ENCODE measurements at places on chromosomes 4 and X. TPM values are rescaled to one million over a fixed set of nuclear protein-coding genes. Genes with fewer than 3 reads are reported as not detected.

GRCh38 chr4:70306076-70306475 lies 28.7 kb upstream of the CABS1 start:
- no peak for DNase-seq

GRCh38 chrX:13923289-13923688 lies 106.4 kb upstream of the GPM6B start:
- DNase-seq: no peak

- DNase-seq: no peak
These were observed 76.6 kb downstream of the ZNF182 start for GRCh38 chrX:47927212-47927611.

- DNase-seq: no peak
These were observed 4.4 kb downstream of the PLP1 start for GRCh38 chrX:103781062-103781402.

- DNase-seq: no peak
These were observed 128.5 kb downstream of the ZNF330 start for GRCh38 chr4:141349236-141349635.

- no peak for DNase-seq
These were observed 140.3 kb downstream of the INPP4B start for GRCh38 chr4:142705820-142706219.

Gene ARR3
- not detected for total RNA-seq

Gene ASB5
- 5.1 TPM for total RNA-seq

GRCh38 chrX:37847733-37848197 lies 394 bp upstream of the DYNLT3 start:
- DNase-seq: no peak

DNA sequence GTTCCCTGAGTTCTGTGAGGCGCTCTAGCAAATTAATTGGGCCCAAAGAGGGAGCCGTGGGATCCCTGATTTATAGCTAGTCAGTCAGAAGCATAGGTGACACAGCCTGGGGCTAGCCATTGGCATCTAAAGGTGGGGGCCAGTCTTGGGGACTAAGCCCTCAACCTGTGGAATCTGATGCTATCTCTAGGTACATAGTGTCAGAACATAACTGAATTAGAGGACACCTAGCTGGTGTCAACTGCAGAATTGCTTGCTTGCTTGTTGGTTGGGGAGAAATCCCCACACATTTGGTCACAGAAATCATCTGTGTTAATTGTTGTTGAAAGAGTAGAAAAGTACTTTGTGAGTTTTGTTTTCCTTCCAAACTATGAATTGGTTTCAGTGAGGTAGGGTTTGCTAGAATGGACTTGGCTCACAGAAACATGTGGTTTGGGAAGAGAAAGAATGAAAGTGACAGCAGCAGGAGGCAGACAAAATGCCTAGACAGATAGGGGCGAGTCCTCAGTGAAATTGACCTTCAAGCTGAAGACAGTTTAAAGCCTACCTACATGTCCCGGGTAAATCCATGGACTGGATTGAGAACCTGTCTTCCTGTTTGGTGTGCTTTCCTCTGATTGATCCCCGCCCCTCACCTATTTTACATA lies 12.8 kb upstream of the GPR82 start:
- no peak for DNase-seq

- DNase-seq: no peak
These were observed 10.3 kb downstream of the PKD2 start for GRCh38 chr4:88017516-88018297.

Gene WAS
- 4.9 TPM for total RNA-seq

Gene XAGE1B
- not detected for total RNA-seq

DNA sequence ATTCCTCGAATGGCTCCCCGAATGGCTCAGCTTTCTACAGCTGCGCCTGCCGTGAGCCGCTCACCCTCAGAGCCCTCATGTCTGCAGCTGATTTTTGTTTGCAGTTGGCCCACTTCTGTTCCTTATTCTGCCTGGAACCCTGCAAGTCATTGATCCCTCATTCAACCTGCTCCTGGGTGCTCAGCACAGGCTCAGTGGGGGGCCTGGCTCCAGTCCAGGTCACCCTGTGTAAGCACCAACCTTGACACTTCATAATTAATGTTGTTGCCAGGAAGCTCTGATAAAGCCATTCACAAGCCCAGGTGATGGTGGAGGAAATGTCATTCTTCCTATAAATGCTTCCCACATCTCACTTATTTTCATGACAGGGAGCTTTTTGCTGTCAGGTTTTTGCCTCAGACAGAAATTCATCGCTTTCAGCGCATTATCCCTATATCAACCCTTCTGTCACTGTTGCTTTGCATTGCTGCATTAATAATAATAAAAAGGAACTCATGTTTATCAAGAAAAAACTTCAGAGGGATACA lies 85.7 kb downstream of the F11 start:
- DNase-seq: no peak

- no peak for DNase-seq
These were observed 99.9 kb upstream of the MAOA start for GRCh38 chrX:43556207-43556606.

Measured in right cardiac atrium (tissue), 5 donors.